A172 (cell line): ENCODE measurements at places on chromosomes 7 and 10.

DNA sequence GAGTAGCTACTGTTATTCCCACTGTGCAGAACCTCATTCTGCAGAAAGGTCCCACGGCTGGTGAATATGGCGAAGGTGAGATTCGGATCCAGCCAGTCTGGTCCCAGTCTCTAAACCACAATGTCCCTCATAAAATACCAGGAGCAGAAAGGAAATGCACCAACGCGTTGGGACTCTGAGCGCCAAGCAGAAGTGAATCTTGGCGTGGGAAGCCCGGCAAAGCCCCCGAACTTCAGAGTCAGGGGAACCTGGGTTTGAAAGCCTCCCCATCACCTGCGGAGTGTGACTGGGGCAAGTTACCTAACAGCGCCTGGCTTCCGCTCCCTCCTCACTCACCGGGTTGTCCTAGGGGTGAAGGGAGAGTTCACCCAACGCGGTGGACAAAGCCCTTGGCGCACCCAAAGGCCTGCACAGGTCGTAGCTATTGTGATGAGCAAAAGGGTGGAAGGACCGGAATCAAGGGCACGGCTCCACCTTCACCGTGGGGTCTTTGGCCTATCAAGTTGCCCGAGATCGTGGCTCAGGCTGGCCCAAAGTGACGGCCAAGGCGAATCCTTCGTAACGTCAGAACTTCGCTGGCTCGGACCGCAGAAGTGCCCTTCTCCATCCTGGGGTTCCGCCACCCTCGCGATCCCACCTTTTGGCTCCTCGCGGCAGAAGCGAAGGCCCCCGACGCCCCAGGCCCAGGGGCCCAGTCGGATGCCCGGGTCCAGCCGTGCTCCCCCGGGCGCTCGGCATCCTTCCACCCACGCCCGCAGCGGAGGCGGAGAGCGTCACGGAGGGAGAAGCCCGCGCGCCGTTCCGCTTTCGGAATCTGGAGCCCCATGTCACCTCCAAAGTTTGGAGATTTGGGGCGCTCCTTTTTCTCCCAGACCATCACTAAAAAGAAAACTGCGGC is 811 bp downstream of the RGS10 start:
- no peak for DNase-seq

- DNase-seq = no peak
Measured at GRCh38 chr10:119314061-119314460, 106.7 kb downstream of the GRK5 start.

GRCh38 chr10:70499836-70500167 is 21.2 kb downstream of the PALD1 start:
- DNase-seq = no peak

GRCh38 chr7:21071561-21072501 is 285.1 kb upstream of the SP8 start:
- no peak for DNase-seq

DNA sequence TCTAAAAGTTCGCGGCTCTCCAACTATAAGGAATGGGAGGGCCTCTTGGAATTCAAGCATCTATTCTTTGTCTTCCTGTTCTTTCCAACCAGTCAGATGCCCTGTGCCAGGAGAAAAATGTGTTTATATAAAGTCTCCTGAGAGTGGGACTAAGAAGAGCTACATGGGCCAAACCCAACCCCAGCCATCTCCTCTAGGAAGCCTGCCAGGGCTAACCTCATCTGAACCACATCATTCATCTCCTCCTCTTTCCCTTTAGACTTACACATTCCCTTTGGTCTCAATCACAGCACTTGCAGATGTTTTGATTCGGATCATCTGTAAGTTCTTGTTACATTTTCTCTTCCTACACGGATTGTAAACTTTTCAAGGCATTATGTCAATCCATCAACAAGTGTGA is 62.6 kb downstream of the DOCK4 start:
- DNase-seq = peak; percentile 37
